ENCODE measurements at places on chromosomes 7 and 10. TPM values are rescaled to one million over a fixed set of nuclear protein-coding genes. Genes with fewer than 3 reads are reported as not detected.

DNA sequence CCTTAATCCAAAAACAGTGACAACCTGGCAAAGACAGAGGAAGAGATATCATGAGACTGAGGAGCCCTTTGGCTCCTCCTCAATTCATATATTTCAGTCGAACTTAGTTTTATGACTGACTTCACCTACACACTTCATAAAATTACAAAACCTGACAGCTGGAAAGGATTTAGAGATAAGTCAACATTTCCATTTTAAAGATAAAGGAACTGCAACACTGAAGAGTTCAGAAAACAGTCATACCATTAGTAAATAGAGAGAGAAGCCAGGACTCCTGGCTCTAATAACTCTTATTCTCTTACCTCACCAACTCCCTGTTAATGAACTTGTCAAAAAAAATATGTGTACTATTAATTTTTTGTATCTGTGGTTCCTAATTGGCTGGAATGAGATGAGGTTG lies 141.0 kb upstream of the COL1A2 start:
- DNase-seq: no peak

DNA sequence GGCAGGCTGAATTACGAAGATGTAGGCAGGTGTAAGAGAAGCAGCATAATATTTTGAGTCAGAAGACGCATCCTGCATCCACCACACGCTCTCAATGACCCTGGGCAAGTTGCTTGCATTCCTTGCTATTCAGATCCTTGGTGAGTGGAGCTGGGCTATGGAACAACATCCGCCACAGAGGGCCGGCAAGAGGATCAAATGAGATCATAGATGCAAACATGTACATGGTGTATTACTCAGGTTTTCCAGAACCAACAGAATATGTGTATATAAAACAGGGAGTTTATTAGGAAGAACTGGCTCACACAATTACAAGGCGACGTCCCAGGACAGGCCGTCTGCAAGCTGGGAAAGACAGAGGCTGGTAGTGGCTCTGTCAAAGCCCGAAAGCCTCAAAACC lies 51.5 kb downstream of the ADAM12 start:
- DNase-seq: no peak

Gene H2BK1
- total RNA-seq: not detected

DNA sequence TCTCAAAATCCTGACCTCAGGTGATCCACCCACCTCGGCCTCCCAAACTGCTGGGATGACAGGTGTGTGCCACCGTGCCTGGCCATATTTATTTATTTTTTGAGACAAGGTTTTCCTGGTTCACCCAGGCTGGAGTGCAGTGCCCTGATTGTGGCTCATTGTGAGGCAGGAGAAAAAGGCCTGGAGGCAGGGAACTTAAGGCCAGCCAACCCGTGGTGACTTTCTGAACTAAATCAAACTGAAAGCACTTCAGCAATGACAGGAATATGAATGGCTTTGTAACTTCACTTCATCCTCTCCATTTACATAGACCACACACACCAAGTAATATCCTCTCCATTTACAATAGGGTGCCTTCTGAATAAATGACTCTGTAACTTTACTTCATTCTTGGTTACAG lies 124.4 kb downstream of the CCDC3 start:
- no peak for DNase-seq

- no peak for DNase-seq
Observed at GRCh38 chr10:94027197-94027596, 33.5 kb downstream of the PLCE1 start.

Gene MCM10
- total RNA-seq: 12.5 TPM

DNA sequence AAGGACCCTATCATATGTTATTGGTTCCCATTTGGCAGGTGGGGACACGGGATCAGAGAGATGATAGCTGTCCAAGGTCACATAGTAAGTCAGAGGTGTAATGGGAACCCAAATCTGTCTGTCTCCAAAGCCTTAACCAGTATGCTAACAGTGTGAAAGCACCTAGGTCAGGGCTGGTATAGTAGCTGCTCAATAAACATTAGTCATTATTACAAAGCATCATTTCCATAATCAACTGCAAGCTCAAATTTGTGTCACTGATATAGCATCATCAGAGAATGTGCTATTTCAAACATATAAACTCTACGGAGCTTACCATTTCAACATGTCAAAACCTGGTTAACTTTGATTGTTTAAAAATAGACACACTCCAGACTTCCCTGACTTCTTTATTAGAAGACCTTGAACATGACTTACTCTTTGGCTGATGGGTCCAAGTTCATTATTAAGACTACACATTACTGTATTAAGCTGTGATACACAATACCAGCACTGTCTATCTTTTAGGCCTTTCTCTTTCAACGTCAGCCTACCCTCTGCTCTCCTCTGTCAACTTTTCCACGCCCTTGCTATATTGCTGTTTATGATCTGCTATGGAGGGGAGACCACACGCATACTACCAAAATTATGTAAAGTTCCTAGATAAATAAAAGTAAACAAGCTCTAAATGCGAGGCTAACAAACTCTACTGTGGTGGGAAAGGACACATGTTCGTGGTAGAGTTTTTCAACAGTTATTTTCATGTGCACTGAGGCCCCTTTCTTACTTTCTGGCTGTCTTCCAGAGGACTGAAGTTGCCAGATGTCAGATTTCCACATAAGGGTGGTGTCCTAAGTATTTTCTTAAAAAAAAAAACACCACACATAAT lies 33.6 kb downstream of the DNMBP start:
- DNase-seq: no peak

DNA sequence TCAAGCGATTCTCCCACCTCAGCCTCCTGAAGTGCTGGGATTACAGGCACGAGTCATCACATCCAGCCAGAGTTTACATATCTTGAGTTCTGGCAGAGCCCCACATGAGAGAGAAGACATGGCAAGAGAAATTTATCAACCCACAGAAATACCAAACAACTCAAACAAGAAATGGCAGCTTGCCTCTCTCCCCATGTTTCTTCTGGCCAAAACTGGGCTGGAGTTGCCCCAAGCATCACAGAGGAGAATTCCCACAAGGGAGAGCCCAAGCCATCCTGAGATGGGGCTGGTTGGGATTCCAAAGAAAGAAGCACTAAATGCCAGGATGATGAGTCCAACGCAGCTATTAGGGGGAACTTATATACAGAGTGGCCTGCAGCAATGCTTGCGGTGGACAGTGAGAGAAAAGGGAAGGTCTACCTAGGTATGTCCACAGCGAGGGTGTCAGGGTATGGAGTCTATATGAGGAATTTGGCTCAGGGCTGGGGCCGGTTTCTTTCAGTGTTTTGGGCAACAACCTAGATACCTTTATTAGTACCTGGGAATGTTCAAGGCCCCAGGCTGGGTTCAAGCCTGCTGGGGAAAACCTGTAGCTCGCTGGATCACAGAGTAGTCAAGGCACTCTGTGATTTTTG lies 14.5 kb upstream of the PAX4 start:
- DNase-seq: no peak

DNA sequence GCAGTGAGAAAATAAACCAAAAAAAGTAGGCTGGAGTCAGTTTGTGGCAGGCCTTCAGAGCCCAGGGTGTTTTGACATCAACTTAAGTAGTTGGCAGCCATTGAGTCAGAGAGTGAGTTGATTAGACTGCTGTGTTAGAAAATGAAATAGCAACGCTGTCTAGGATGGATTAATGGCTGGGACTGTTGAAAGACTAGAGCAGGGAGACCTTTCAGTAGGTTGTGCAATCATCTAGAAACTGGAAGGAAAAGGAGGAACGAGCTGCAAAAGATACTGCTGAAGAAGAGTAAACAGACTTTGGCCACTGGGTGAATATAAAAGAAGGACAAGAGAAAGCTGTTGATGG lies 28.6 kb upstream of the TRIL start:
- no peak for DNase-seq

DNA sequence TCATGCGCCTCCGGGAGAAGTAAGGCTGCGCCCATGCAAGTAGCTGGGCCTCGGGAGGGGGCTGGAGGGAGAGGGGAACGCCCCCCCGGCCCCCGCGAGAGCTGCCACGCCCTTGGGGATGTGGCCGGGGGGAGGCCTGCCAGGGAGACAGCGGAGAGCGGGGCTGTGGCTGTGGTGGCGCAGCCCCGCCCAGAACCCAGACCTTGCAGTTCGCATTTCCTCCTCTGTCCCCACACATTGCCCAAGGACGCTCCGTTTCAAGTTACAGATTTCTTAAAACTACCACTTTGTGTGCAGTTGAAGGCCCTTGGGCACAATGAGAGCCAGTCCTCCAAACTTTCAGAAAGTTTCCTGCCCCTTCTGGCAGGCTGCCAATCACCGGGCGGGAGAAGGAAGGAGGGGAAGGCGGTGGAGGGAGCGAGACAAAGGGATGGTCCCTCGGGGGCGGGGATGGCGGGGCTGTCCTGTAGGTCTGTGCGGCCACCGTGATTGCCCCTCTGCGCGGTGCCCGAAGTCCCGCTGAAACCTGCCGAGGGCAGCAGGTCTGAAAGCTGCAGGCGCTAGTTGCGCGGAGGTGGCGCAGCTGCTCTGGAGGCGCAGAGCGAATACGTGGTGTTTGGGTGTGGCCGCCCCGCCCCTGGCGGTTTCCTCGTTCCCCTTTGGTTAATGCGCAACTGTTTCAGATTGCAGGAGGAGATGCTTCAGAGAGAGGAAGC lies 2.1 kb downstream of the VIM start:
- peak; percentile 56 for DNase-seq

GRCh38 chr7:69418869-69419670 lies 179.2 kb upstream of the AUTS2 start:
- no peak for DNase-seq

Gene GIMAP2
- not detected for total RNA-seq

Gene TEX36
- total RNA-seq: not detected

GRCh38 chr10:5291501-5292195 lies 73.1 kb upstream of the UCN3 start:
- DNase-seq: no peak

Gene OR2A7
- 11.3 TPM for total RNA-seq

- DNase-seq: no peak
Observed at GRCh38 chr10:14009371-14010100, 321.2 kb downstream of the FRMD4A start.

Gene NCOA4
- total RNA-seq: 72.3 TPM

Gene BTBD16
- not detected for total RNA-seq

Gene PPIF
- 36.3 TPM for total RNA-seq

DNA sequence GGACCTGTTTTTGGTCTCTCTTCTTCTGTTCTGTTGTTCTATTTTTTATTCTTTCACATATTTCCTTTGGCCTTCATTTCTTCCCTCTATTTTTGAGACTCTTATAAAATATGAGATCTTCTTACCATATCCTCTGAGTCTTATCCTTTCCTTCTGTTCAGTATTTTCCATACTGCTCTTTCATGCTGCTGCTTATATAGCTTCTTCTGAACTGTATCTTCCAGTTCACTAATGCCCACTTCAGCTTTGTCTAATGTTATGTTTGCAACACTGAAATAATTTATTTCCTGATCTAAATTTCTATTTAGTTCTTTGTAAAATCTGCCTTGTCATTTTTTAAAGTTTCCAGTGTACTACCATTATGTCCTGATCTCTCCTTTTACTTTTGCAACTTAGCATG lies 12.8 kb downstream of the TMEM168 start:
- no peak for DNase-seq

- DNase-seq: no peak
Observed at GRCh38 chr7:6422926-6423632, 24.7 kb downstream of the DAGLB start.

- no peak for DNase-seq
Observed at GRCh38 chr10:49830846-49831245, 68.7 kb upstream of the OGDHL start.

- no peak for DNase-seq
Observed at GRCh38 chr7:42734568-42734967, 177.3 kb downstream of the C7orf25 start.

DNA sequence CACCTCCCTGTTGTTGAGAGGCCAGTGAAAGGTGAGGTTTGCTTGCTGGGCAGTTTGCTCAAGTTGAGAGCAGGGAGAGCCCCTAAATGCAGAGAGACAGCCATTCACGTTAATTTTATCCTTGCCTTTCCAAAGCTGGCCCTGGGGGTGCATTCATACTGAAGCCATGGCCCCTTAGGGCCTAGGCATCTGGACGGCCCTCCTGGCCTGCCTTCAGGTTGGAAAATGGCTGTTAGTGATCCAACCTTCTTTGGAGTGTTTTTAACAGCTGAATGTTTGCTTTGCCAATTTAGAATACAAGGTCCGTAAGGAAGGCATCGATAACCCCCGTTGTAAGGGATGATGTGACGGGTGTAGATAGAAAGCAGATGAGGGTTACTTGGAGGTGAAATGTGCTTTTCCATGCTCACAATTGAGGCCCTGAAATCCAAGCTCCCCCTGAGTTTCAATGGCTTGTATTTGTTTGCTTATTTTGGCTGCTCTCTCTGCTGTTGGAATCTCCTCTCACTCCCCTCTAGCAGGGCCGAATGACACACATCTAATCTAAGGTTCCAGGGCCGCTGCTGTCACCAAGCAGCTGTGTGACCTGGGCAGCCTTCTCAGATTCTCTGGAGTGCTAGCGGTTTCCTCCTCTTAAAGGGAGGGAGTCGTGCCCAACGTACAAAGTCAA lies 171.6 kb upstream of the MKI67 start:
- no peak for DNase-seq

Gene GIMAP4
- total RNA-seq: not detected

Gene MEOX2
- not detected for total RNA-seq

GRCh38 chr10:63458177-63458576 lies 7.6 kb downstream of the JMJD1C start:
- DNase-seq: no peak

GRCh38 chr7:11557627-11558026 lies 274.4 kb downstream of the THSD7A start:
- DNase-seq: no peak

Gene OGA
- 168 TPM for total RNA-seq

GRCh38 chr7:73894733-73895551 lies 34.0 kb downstream of the TMEM270 start:
- no peak for DNase-seq

DNA sequence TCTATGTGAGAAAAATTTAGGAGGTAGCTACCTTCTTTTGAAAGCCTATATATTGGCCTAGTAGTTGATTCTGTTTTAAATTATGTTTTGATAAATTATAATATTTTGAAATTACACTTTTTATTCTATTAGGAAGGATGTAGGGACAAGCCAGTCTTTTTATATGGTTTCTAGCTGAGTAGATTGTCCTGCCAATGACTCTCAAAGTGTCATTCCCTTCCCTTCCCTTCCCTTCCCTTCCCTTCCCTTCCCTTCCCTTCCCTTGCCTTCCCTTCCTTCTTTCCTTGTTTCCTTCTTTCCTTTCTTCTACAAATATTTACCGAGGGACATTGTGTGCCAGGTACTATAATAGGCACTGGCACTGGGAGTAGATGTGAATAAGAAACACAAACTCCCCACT lies 99.7 kb upstream of the HDAC9 start:
- no peak for DNase-seq

Gene CLEC2L
- total RNA-seq: 0.54 TPM

Gene FEZF1
- not detected for total RNA-seq

Gene ITPRID1
- not detected for total RNA-seq

Gene FOXL3
- not detected for total RNA-seq

DNA sequence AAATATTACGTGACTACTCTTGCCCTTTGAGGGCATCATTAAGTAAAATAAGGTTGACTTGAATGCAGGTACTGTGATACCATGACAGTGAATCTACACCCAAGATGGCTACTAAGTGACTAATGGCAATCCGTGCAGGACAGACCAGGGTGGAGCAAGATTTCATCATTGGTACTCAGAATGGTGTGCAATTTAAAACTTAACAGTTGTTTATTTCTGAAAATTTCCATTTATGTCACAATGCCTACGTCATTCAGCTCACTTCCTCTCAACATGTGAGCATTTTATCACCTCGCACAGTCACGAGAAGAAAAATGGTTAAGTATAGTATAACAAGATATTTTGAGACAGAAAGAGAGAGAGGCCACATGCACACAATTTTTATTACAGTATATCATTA lies 50.3 kb upstream of the MET start:
- DNase-seq: no peak

GRCh38 chr10:77144656-77145055 lies 493.0 kb downstream of the KCNMA1 start:
- no peak for DNase-seq

Gene ZNF398
- 21.9 TPM for total RNA-seq

Gene FAM200A
- total RNA-seq: 8.0 TPM
